Type B pancreatic cell (in vitro differentiated cells): ENCODE measurements at places on chromosomes 5 and 9.

DNA sequence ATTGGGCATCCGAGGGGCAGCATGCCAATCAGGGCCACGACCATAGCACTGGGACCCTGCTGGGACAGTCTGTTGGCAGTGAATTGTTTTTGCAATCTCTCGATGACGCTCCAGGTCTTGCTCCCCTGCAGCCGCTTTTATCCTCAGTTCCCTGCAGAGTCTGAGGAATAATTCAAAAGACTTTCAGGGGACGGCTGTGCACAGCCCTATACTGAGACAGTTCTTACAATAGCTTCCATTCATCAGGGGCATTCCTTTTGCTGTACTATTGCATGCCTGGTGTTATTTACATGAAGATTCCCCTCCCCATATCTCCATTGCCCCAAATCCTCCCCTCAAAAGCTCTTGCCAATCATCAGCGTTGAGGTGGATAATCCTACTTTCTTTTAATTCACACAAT is 163.3 kb upstream of the WWC1 start:
- DNase-seq = no peak

GRCh38 chr5:75659791-75660450 is 48.7 kb downstream of the ANKDD1B start:
- no peak for DNase-seq

DNA sequence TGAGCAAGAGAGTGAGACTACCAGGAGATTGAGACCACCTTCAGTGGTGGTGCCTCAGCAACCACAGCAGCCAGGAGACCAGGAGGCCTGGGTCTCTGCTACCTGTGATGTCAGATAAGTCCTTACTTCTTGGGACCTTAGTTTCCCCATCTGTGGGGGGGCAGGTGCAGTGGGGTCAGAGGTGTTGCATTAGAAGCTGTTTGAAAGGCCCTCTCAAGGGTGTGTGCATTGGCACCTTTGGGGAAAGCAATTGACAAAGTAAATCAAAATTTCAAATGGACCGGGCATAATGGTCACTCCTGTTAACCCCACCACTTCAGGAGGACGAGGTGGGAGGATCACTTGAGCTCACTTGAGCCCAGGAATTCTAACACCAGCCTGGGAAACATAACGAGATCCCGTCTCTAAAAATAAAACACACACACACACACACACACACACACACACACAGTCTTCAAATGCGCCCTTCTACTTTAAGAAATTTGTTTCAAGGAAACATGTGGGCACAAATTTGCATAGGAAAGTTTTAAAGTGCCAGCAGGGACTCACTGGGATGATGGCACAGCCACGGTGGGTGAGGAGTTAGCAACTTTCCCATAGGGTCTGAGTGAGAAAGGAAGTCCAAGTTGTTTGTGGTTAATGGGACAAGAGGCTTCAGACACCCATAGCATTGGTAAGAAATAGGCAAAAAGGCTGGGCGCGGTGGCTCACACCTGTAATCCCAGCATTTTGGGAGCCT is 1.3 kb upstream of the AK1 start:
- no peak for DNase-seq

DNA sequence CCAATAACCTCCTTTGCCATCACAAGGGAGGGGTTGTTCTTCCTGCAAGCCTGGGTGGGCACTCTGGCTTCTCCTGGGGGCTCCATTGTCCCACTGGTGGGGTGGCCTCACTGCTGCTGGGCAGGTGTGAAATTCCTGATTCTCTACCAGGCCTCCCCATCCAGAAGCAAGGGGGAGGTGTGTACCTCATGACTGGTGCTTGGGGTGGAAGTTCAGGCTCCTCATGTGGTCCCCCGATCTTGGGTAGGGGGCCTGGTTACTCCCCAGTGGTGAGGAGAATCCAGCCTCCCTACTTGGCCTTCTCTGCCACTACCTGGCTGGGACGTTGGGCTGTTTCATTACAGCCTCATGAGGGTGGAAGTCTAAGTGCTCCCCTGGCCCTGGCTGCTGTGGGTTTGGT is 433.9 kb downstream of the IRX2 start:
- no peak for DNase-seq

DNA sequence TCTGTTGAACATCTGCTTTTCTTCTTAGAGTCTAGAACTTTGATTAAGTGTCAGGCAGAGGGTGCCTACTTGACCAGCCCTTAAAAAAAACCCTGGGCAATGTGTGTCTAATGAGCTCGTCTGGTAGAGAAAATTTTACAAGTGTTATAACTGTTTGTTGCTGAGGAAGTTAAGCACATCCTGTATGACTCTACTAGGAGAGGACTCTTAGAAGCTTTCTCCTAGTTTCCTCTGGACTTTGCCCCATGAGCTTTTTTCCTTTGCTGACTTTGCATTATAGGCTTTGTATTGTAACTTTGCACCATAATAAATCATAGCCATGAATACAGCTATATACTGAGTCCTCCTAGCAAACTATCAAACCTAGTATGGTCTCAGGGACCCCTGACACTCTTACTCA is 39.4 kb downstream of the GNG10 start:
- no peak for DNase-seq

DNA sequence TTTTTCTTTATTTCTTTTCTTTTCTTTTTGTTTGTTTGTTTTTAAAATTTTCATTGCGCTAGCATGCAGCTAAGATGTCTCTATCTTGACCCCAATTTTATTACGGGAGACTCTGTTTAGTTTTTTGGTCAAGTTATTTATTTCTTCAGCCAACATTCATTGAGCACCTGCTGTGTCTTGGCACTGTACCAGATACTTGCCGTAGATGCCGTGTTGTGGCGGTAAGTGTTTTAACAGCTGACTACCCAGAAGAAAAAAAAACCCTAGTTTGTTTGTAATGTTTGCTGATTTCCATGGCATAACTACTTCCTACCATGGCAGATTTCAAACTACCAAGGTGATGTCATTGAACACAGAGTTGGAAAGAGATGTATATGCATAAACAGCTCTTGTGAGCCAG is 65.0 kb downstream of the UGCG start:
- DNase-seq = no peak

DNA sequence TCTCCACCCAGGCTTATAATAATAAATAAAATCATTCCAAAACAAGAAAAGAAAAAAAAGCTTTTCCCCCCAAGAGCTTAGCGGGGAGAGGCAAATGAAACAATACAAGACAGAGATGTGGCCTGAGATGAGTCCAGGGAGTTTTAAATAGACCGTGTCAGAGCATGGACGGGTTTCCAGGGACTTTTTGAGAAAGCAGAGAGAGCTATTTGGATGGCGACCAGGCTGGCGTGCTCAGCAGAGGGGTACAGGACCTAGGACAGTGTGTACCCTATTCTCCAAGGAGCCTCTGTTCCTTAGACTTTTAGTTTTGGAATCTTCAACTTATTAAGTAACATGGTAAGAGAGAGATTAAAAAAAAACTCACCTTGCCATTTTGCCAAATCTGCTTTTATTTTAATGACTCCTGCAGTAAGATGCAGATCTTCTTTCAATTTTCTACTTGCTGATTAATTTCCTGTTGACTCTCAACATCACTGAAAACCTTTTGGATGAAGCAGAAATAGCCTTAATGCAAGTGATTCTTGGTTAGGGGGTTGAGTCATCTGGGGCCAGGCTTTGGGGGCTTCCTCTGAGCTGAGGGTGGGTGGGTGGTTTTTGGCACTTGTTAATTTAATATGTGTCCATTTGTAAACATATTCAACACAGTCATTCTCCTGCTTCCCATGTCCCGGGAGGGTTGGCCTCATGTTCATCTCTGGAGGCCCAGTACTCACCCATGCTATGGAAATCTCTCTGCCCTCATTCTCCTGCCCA is 49.6 kb upstream of the OSMR start:
- DNase-seq = no peak

- no peak for DNase-seq
These were observed 6.1 kb upstream of the ERMP1 start for GRCh38 chr9:5838884-5839571.

DNA sequence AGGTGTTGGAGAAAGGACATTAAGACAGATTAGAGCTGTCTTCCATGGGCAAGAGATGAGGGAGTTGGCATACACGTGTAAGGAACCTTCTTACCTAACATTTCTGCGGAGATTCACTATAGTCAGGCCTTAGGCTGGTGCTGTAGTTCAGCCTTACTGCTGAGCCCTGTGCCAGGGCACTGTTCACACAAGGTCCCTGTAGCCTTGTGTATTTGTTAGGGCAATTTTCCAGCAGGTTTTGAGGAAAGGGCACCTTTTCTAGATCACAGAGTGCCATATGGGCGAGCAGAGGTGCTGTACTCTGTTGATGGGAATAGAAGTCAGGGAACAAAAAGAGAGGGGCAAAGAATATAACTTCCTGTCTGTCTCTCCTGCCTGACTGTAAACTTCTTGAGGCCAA is 15.6 kb downstream of the PALM2AKAP2 start:
- no peak for DNase-seq

GRCh38 chr5:14182761-14183160 is 39.6 kb downstream of the TRIO start:
- DNase-seq = no peak

GRCh38 chr9:68913054-68913453 is 100.9 kb downstream of the PRKACG start:
- no peak for DNase-seq

DNA sequence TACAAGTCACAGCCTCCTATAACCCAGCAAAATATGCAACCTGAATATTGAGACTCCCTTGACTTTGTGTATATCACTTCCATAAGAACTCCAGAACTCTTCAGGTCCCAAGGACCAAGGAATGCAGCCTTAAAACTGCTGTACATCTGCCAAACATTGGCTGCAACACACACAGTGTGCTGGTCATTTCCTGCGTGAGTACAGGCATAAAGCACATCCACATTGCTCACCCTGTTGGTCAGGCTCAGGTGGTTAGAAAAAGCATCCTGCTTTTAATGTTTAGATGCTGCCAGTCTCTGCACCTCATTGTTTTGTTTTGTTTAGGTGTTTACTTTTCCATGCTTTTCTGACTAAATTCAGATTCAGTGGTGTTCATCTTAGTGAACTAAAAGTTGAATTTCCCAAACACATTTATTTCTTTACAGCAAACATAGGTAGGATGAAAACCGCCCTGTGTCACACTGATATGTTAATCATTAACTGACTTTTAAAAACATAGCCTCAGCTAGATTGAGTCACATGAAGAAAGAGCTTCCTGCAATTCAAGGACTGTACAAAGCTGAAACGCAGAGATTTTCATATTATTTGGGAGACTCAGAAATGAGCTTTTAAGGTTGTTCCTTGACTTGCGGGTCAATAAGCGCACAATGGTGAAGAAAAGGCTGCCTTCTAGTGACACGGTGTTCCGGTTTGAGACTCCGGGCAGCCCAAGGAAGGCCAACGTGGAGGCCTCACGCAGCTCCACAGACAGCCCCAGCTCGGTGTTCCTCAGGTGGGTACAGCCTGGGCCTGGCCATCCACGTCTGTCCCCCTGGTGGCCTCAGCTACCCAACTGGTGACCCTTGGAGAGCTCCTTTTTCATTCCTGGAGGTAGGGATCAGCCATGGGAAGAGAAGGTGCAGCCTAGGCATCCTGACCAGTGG is 52.2 kb upstream of the GRAMD2B start:
- DNase-seq = no peak

DNA sequence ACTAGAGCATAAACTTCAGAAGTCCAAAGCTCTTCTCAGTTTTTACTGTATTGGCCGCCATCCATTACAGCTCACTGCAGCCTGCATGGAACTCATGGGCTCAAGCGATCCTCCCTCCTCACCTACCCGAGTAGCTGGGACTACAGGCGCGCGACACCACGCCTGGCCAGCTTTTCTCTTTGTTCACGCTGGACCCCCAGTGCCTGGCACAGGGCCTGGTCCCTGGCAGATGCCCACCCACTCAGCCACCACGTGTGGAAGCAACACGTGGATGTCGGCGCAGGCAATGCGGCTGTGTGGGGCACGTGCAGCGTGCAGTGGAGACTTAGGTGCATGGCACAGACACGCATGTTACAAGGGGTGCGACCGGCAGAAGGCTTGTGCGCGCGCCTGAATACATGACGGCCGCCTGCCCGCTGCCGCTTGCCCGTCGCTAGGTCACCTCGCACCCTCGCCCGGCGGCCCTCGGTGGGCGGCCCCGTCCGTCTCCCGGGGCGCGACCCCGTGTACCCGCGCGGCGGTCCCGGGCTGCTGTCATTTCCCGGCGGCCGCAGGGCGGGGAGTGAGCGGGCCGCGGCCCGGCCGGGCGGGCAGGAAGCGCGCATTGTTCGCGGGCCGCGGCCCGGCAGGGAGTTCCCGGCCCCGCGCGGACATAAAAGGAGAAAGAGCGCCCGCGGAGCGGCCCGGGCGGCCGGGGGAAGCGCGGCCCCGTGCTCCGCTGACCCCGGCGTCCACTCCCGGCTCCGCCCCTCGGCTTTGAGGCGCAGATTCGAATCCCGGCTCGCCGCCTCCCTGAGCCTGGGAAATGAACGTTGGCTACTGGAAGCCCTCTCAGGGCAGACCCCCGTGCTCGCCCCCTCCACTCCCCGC is 24.1 kb upstream of the PTGS1 start:
- DNase-seq = no peak

DNA sequence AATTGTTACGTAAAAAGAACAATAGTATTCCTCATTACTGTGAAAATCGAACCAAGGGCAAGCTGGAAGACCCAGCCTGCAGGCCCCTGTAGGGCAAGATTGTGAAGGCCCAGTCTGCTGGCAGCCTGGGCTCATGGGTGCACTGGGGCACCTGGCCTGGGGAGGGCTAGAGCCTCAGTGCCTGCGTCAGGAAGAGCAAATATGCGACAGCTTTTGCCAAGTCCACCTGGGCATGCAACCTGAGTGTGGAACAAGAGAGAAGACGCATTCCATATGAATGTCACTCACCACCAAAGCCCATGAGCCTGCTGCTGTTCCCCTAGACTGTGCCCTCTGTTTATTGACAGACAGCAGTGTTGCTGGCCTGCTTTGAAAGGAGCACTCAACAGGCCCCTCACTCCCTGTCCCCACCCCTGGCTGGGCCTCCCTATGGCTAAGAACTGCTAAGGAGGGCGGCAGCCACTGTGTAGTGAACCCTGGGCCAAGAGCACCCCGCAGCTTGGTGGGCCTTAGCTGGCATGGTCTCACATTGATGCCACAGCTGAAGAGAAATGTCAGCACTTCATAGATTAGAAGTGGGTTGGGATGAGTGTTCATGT is 28.2 kb downstream of the PSD2 start:
- no peak for DNase-seq

GRCh38 chr5:5381310-5381913 is 41.1 kb upstream of the ICE1 start:
- no peak for DNase-seq

DNA sequence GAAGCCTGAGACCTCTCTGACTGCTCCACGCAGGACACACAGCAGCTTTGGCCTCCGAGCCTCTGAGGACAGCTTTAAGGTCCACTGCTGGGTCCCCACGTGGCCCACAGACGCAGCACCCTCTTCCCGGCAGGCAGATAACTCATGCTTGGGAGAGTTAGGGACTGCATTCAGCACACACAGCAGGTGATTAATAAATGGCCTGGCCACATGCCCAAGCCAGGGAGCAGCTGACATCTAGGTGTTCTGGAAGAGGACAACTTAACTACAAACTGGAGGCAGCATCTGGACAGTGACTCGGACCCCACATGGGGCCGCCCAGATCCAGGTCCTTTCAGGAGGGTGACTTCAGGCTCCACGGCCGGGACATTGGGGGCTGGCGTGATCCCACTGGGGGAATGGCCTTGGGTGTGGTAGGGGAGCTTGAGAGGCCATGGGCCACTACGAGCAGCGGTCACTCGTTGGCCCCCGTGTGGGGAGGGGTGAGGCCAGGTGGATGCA is 11.3 kb downstream of the NINJ1 start:
- DNase-seq = no peak

GRCh38 chr5:119537704-119538103 is 85.4 kb downstream of the HSD17B4 start:
- DNase-seq = no peak
